ENCODE measurements at places on chromosomes 6 and 20. TPM values are rescaled to one million over a fixed set of nuclear protein-coding genes. Genes with fewer than 3 reads are reported as not detected.

Gene CST5
- not detected for total RNA-seq

Gene NT5E
- total RNA-seq = 315 TPM

Gene NRSN1
- not detected for total RNA-seq

Gene SRMS
- total RNA-seq = not detected

Gene ZNF391
- total RNA-seq = 3.4 TPM

Gene GCNT2
- not detected for total RNA-seq

Gene PPP1R3D
- total RNA-seq = 3.5 TPM

Gene VSX1
- total RNA-seq = not detected

Gene RIN2
- 35.7 TPM for total RNA-seq

Gene MROH8
- under 0.01 TPM for total RNA-seq

Gene LST1
- not detected for total RNA-seq

Gene TMEM200A
- 7.3 TPM for total RNA-seq

Gene ZC3H12D
- total RNA-seq = not detected

Gene CHRNA4
- total RNA-seq = not detected

Gene ADAM33
- total RNA-seq = 19.6 TPM

Gene TMEM170B
- 0.35 TPM for total RNA-seq

Gene TCF15
- not detected for total RNA-seq

Gene GLP1R
- not detected for total RNA-seq

Gene KHDC1L
- not detected for total RNA-seq

Gene KCNQ5
- total RNA-seq = 0.53 TPM

Gene CNBD2
- total RNA-seq = 2.0 TPM

Gene SFTA2
- total RNA-seq = not detected

Gene GFRAL
- not detected for total RNA-seq

Gene IL17A
- total RNA-seq = not detected

Gene RSPH4A
- under 0.01 TPM for total RNA-seq

Gene MCUR1
- 8.9 TPM for total RNA-seq

Gene CCM2L
- total RNA-seq = not detected

Gene SLC17A1
- total RNA-seq = not detected

Gene BCAS4
- total RNA-seq = 18.8 TPM

Gene ANGPT4
- total RNA-seq = not detected

Gene C20orf141
- not detected for total RNA-seq

Gene PAX1
- not detected for total RNA-seq

Gene CPXM1
- total RNA-seq = 6.4 TPM

Gene SNAP91
- total RNA-seq = not detected

Gene DEFB119
- total RNA-seq = not detected

Gene MOXD1
- total RNA-seq = 24.2 TPM

Gene ZBTB12
- total RNA-seq = 2.3 TPM

Gene PSMB9
- total RNA-seq = 34.6 TPM

Gene SCUBE3
- total RNA-seq = 35.5 TPM

Gene SYTL3
- total RNA-seq = 3.2 TPM

Gene RSPH9
- 0.86 TPM for total RNA-seq

Gene APCDD1L
- 36.9 TPM for total RNA-seq

Gene SLC17A2
- not detected for total RNA-seq

Gene PRICKLE4
- total RNA-seq = not detected

Gene LINC00237
- total RNA-seq = not detected

Gene CALHM6
- total RNA-seq = not detected

Gene PKIB
- total RNA-seq = under 0.01 TPM

Gene SLC17A3
- not detected for total RNA-seq

Gene RCAN2
- 11.7 TPM for total RNA-seq

Measured in myometrial cell (primary cell).